ENCODE measurements at places on chromosomes 4 and X.

DNA sequence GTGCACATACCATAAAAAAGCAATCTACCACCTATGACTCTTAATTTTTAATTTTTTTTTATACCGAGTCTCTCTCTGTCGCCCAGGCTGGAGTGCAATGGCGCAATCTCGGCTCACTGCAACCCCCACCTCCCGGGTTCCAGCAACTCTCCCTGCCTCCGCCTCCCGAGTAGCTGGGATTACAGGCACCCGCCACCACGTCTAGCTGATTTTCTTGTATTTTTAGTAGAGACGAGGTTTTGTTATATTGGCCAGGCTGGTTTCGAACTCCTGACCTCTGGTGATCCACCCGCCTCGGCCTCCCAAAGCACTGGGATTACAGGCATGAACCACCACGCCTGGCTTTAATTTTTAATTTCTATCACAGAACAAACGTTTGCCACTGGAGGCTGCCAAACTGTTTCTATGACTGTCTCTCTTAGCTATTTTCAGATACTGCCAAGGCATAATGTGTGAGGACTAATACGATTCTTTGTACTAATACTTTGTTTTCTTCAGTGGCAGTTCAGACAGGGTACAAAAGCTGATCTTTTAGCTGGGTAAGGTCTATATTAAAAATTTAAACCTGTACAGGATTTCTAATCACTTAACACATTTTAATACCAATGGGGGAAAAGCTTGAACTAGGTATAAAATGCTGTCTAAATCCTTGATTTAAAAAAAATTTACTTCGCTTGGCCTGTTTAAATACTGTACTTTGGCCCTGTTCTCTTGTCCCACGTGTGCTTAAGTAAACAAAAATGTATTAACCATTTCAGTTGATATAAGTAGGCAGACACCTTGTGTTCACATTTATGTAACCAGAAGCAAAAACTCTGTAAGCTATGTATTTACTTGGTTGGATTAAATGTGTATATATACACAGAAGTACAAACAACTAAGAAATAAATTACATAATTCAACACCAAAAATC, 2.3 kb downstream of the PGRMC2 start:
- DNase-seq = no peak

DNA sequence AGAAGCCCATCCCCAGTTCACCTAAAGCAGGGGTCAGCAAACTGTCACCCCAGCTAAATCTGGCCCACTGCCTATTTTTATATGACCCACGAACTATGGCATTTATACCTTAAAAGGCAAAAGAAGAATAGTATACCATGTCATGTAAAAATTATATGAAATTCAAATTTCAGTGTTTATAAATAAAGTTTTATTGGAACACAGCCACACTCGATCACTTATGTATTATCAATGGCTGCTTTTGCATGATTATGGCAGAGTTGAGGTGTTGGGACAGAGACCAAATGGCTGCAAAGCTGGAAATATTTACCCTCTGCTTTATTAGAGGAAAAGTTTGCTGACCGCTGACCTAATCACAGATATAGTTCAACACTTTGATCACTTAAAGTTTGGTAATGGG, 59.2 kb upstream of the GATB start:
- no peak for DNase-seq

DNA sequence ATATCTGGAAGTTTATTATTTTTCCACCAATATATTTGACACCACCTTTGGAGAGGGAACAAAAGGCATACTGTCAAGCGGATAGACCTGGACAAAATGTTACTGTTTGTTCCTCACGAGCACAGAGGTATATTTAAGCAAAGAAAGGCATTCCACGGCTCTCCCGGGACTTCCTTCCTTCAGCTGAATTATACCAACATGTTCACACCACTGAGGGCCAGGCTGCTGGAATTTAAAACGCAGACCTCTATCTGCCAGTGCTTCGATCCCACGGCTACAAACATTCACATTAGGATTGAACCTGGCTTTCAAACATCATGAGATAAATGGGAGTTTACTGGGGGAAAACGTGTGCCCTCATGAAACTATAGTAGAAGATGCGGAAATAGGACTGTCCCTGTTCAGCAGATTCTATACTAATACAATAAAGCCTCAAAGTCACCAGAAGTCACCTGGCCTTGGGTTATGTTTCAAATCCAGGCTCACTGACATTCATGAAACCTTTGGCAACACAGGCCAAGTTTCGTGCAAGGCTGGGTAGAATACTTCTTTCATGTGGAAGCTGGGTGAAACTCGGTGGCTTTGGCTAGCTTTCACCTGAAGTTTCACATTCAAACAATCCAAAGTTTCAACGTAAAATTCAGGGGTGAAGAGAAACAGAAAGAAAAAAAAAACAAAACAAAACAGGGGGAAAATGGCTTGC, 39.5 kb downstream of the SORBS2 start:
- no peak for DNase-seq

DNA sequence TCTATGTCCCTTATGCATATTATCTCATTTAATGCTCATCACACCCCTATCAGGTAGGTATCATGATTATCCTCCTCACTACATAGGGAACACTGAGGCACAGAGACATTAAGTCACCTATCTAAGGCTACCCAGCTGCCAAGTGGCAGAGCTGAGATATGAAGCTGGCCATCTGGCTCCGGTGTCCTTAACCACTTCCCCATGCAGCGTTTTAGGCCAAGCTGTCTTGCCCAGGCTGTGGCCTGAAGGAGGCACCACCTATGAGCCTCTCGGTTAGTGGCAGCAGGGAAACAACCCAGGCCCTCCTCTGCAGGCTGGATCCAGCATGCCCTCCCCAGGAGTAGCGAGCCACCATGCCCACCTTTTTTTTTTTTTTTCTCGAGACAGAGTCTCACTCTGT, 16.3 kb downstream of the PJA1 start:
- no peak for DNase-seq

- no peak for DNase-seq
Observed at GRCh38 chr4:101931619-101932018, 141.1 kb downstream of the BANK1 start.

DNA sequence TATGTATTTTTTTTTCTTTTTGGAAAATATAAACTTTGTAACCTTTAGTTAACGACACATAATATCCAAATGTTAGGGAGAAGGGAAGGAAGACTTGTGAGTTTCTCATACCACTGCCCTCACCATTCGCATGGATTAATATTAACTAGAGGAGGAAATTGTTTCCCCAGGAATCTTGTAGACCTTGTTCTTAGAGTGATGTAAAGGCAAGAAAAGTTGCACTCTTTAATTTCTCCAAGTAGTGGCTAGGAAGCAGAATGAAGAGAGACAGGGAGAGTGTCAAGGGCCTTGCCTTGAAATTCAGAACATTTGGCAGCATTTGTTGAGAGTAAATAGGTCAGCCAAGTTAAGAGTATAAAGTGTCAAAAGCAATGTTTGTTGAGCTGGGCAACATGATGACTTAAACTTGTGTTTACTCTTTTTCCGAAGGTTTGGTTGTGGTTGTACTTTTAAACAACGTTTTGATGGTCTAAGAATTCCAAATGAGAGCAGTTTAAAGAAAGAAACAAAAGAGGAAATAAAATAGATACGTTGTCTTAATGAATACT, 105.7 kb downstream of the TENM3 start:
- no peak for DNase-seq

GRCh38 chr4:17293901-17294300, 218.0 kb downstream of the QDPR start:
- DNase-seq = no peak

GRCh38 chr4:79764120-79764519, 308.9 kb downstream of the ANTXR2 start:
- DNase-seq = no peak

DNA sequence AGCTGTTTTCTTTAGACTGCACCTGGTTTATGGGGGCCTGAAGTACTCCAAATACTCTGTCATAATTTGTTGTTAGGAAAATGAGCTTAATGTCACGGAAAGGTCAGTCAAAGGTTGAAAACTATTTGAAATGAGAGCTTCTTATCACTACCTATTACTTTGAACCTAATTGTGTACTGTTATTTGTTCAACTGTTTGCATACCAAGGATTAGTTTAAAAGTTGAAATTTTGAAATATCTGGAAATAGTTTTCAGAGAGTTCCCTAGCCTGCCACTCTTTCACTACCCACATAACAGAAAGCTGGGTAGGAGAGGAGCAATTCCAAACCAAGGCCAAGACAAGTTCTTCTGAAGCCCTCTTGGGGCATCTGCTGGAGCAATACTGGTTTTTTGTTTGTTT, 28.0 kb upstream of the AP1AR start:
- DNase-seq = no peak

DNA sequence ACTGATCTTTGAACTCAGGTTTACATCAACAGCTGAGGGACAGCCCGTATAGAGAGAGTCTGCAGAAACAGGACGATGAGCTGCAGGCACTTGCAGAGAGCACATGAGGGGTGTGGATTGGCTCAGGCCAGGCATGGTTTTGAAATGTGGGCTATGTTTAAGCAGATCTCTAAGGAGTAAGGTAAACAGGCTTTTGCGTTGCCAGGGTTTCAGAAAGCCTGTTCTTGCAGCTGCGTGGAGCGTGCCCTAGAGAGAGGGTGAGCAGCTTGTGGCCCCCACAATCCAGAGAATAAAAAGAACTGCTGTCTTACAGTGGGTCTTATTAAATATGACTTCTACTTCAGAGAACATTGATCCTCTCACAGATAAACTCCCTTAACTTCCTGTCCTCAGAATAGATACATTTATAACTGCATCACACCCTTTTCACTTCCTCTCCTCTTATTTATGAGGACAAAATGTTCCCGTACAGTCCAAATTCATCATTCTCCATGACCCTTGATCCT, 64.1 kb downstream of the TMA16 start:
- DNase-seq = no peak

DNA sequence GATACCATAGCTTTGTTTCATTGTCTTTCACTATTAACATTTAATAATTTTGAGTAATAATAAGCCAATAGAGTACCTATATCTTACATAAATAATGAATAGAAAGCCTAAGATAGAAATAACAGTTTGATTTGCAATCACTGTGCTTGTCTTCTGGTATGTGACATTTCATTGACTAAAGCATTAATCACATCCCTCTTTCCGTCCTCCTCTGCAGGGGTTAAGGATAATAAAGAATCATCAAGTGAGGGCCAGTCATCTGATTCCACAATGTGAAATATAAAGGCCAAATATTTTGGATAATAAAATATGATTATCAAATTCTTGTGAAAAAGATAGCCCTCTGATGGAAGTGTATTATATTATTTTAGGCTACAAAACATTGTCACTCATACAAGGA, 2073.4 kb downstream of the ARAP2 start:
- no peak for DNase-seq

GRCh38 chr4:6453688-6453990, 18.8 kb downstream of the PPP2R2C start:
- DNase-seq = no peak

DNA sequence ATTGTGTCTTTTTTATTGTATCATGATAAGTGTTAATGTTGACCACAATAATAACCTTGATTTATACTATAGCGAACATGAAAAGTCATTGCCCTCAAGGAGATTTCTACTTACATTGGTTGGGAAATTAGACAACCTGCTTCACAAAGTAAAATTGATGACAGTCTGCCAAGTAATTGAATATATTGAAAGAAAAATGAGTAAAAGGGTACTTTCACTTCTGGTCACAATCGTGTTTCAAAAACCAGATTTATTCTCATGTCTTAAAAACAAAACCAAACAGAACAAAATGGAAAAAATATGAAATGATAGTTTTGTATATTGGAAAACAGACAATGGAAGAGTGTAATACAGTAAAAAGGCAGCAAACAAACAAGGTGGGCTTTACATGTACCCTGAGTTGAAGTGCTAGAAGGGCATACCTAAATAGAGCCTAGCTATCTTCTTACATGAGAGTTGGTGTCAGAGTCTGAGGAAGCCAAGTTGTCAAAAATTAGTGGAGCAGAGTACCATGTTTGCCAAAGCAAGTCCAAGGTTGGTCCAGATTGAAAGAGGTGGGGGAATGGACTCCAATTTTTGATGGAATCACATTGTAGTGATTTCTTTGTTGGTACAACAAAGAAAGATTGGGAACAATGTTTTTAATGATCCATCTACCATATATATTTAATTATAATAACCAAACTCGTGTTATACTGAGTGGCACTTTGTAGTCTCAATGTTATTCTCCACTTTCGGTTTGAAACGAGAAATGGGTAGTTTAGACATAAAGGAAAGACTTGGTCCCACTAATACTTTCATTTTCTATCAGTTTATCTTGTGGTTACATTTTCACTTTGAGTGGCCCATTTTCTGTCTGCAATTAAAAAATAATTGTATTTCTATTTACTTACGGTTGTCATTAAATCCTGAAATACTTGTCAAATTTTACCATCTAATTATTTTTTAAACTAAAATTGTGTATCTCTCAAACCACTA, 775.6 kb downstream of the STIM2 start:
- DNase-seq = no peak

- no peak for DNase-seq
Observed at GRCh38 chr4:16775411-16776154, 122.9 kb downstream of the LDB2 start.

DNA sequence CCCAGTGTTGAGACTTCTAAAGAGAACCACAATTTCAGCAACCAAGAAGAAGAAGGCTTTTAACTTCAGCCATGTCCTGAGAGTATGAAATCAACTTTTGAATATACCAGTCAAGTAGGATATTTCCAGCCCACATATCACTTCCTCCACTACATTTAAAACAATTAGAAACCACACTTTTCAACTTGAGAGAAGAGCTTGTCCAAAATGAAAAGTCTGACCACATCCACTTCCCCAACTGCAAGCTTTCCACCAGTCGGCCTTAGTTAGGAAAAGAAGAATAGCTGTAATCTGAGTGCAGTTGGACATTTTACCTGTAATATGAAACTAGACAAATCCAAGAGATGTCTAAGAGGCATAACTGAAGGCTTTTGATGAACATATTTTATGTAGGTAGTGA, 101.9 kb upstream of the SLC7A11 start:
- DNase-seq = no peak

GRCh38 chrX:23936180-23936579, 28.4 kb downstream of the CXorf58 start:
- no peak for DNase-seq

DNA sequence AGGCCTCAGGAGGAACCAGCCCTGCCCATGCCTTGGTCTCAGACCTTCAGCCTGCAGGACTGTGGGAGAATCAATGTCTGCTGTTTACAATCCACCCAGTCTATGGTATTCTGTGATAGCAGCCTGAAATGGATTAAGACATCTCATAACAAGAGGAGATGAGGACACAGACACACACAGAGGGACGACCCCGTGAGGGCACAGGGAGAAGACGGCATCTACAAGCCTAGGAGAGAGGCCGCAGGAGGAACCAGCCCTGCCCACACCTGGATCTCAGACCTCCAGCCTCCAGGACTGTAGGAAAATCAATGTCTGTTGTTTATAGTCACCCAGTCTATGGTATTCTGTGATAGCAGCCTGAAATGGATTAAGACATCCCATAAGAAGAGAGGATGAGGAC, 3.3 kb downstream of the SLC25A6 start:
- no peak for DNase-seq

- no peak for DNase-seq
Observed at GRCh38 chr4:90207887-90208454, 80.8 kb downstream of the CCSER1 start.

DNA sequence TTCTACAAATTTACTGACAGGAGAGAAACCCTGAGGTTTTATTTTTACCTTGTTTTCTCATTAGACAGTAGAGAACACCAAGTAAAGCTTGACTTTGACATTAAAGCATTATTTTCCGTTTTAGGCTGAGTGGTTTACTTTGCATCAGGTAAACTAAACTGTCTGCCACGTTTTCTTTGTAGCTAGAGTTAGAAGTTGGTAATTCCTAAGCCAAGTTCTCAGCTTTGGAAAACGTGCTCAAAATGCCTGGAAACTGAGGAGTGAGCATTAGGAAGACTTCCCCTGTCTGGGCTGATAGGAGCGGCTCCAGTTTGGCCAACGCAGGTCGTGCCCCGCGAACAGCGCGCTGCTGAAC, 819 bp downstream of the PDLIM3 start:
- no peak for DNase-seq

All from HS-27A (cell line).